ENCODE measurements at places on chromosomes 3 and 15.

GRCh38 chr3:56838448-56838847 lies 36.7 kb upstream of the ARHGEF3 start:
- no peak for DNase-seq

GRCh38 chr3:2921903-2922302 lies 188.3 kb downstream of the IL5RA start:
- DNase-seq = peak; percentile 1

DNA sequence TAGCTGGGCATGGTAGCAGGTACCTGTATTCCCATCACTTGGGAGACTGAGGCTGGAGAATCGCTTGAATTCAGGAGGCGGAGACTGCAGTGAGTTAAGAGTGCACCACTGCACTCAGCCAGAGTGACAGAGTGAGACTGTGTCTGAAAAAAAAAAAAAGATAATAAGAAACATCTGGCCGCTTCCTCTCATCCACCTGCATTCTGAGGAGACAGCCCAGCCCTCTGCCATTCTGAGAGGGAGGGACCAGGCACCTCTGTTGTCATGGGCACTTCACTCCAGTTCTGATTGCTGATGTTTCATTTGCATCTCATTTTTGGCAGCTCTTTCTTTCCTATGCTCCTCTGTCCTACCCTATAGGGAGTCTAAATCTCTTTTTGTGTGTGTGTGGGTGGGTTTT lies 36.4 kb upstream of the GSK3B start:
- DNase-seq = no peak

GRCh38 chr3:127833281-127834032 lies 11.1 kb upstream of the MGLL start:
- no peak for DNase-seq

GRCh38 chr3:185215873-185216606 lies 37.8 kb downstream of the EHHADH start:
- peak; percentile 48 for DNase-seq

All from fibroblast of pulmonary artery (primary cell).